ENCODE measurements at places on chromosomes 12 and 14. TPM values are rescaled to one million over a fixed set of nuclear protein-coding genes. Genes with fewer than 3 reads are reported as not detected.

The ZNF385A gene
- total RNA-seq: 0.59 TPM

The RNF212B gene
- total RNA-seq: not detected

DNA sequence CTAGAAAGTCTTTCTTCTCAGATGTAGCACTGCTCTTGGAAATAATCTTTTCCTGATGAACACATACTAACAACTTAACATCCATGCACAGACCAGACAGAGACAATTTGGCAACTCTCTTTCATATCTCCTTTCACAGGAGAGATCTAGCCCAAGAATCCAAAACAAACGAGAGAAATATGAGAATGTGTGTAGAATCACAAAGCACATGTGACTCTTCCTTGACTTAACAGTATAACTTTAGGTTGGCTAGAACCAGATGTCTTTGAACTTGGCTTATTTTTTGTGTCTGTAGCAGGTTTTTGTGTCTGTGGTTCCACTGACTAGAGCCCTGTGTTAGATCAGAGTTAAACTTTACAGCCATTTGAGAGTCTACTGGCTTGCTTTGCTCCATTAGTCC lies 114.2 kb downstream of the STXBP6 start:
- DNase-seq: no peak

DNA sequence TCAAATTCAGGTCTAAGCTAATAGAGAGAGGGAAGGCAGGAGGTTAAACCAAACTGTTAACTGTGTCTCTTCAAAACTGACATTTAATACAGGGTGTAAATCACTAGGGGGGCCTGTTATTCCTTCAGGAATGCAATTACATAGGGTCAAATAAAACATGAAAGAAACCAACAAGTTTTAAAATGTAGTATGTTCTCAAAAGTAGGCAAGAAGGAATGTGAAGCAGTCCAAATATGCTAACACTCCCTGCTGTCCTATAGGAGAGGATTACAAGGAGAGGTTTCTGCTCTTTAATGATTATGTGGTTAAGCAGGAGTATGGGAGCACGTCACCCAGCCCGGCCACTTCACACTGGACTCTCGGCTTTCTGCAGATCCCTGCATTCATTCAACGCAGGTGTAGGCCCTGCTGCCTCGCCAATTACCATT lies 42.5 kb upstream of the BMP4 start:
- DNase-seq: no peak

The HELB gene
- 0.77 TPM for total RNA-seq

The CCDC184 gene
- not detected for total RNA-seq

The KDM2B gene
- 13.2 TPM for total RNA-seq

The IFI27 gene
- 390 TPM for total RNA-seq

GRCh38 chr12:131835616-131836171 lies 7.5 kb downstream of the MMP17 start:
- DNase-seq: no peak

DNA sequence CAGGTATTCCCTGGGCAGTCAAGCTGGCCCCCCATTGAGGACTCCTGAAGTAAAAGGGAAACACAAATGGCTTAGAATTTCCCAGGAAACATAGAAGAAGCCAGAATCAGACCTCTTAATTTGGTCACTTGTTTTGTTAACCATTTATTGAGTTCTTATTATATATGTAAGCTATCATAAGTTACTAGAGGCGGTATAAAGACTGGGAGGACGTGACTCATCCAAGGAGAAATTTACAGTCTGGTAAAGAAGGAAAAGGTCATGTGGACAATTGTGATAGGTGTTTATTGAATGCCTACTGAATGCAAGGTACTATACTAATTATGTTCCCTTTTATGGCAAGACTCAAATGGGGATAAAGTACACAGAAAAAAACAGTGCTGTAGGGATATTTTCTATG lies 146.7 kb downstream of the DYRK2 start:
- DNase-seq: no peak

The ENDOU gene
- total RNA-seq: not detected

The PGF gene
- total RNA-seq: 32.4 TPM

DNA sequence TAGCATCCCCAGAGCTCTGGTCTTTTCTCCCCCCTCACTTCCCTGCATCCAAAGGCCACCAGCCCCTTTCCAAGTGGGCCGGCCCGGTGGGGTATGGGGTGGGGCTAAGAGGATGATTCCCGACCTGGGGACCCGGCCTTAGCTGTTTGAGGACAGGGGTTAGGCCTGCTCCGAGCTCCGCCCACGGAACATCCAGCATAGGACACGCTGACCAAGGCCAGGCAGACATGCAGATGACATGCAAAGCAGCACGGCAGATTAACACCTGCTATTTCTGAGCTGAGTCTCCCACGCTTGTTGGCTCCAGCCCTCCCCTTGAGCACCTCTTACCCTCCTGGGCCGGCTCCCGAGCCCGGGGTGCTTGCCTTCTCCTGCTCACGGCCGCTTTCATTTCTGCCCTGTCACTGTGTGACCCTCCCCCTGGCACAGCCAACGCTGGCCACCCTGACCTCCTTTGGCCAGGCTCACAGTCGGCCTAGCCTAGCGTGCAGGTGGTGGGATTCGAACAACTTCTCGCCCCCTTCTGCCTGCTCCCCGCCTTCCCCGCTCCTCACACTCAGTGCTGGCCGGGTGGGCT lies 40.2 kb downstream of the TEAD4 start:
- peak; percentile 48 for DNase-seq

- DNase-seq: no peak
Observed at GRCh38 chr14:75246546-75247285, 31.9 kb upstream of the FOS start.

The VSIG10 gene
- total RNA-seq: 29.6 TPM

GRCh38 chr12:60752589-60752988 lies 1156.8 kb downstream of the SLC16A7 start:
- DNase-seq: no peak

DNA sequence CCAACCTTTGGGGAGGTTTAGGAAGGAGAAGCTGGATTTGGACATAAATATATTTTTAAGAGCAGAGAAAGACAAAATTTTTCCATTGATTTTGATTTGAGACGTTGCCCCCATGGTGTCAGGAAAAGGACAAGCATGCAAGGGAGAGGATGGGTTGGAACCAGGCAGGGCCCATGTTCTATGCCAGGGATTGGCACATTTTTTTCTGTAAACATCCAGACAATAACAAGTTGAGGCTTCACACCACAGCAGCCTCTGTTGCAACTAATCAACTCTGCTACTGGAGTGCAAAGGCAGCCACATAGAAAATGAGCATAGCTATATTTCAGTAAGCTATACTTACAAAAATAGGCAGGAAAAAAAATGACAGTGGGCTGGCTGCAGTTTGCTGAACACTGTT lies 44.7 kb downstream of the NR1H4 start:
- DNase-seq: no peak

The PHC1 gene
- 43.8 TPM for total RNA-seq

DNA sequence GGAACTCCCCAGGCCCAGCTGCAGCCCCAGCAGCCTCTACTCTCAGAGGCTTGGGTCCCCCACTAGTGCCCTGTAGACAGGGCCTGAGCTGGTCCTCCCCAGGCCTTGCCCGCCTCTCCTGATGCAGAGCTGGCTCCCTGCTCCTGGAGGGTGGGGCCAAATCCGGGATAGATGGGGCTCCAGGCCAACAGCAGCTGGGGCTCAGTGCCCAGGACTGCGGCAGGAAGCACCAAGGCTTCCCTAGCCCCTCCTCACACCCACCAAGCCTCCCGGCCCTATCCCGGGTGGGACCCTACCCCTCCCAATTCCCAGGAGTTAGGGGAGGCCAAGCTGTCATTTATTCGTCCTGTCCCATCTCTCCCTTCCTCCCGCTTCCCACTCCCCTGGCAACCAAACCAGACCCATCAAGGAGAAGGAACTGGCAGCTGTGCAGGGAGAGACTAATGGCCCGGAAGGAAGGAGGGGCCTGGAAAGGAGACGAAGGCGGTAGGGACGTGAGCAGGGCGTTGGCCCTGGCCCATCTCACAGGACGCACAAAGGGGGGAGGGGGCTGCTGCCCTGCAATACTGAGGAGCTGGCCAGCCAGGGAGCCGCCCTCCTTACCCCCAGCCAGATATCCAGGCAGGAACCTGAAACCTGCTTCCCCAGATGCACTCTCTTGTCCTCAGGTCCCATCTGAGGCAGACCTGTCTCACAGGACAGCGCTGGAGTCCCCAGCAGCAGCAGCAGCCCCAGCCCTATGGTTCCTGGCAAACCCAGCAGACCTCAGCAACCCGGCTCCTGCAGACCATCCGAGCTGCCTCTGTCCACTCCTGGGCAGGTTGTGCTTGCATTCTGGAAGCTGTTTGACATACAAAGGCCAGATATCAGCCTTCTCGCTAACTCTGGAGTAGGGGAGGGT lies 1.6 kb upstream of the PRPH start:
- peak; percentile 56 for DNase-seq

- no peak for DNase-seq
Observed at GRCh38 chr14:91997492-91997891, 42.4 kb downstream of the TRIP11 start.

The ABCC9 gene
- 109 TPM for total RNA-seq

DNA sequence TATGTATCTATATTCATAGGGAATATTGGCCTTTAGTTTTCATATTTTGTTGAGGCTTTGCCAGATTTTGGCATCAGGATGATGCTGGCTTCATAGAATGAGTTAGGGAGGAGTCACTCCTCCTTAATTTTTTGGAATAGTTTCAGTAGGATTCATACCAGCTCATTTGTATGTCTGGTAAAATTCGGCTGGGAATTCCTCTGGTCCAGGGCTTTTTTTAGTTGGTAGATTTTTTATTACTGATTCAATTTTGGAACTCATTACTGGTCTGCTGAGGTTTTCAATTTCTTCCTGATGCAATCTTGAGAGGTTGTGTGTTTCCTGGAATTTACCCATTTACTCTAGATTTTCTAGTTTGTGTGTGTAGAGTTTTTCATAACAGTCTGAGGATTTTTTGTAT lies 175.2 kb downstream of the EPS8 start:
- no peak for DNase-seq
